ENCODE measurements at places on chromosomes 3 and 15.

- DNase-seq = no peak
These were observed 7.4 kb upstream of the ZNF774 start for GRCh38 chr15:90344662-90345061.

- DNase-seq = no peak
These were observed 356.5 kb downstream of the ERC2 start for GRCh38 chr3:56111606-56112304.

DNA sequence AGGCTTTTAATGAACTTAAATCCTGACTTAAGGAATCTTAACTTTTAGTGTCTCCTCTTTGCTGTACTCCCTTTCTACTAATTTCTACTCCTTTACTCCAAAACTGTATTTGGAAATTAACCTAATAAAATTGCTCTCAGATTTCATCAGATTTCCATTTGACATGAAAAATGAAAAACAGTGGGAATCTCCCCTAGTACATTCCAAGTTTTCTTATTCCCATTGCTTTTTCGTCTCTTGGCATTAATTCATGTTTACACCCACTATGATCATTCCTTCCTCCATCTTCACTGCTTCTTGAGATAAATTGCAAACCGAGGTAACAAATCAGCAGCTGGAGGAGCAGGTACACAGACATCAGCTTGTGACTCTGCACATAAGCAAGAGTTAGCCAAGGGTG, 208.7 kb downstream of the VGLL3 start:
- no peak for DNase-seq

DNA sequence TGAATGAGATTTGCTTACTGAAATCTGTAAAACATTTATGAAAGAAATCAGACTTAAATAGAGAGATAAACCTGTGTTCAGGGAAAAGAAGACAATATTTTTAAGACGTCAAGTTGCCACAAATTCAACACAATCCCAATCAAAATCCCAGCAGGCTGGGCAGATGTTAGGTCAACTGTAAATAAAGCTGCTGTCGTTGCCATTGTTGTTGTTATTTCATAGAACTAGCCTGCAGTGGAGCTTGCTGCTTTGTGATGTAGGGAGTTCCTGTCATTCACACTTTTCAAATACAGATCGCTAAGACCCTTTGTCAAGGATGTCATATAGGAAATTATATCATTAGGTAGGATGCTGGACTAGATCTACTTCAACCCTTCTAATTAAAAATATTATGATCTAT, 123.1 kb downstream of the NEO1 start:
- DNase-seq = no peak

- no peak for DNase-seq
These were observed 728.2 kb upstream of the NECTIN3 start for GRCh38 chr3:110343376-110343775.

DNA sequence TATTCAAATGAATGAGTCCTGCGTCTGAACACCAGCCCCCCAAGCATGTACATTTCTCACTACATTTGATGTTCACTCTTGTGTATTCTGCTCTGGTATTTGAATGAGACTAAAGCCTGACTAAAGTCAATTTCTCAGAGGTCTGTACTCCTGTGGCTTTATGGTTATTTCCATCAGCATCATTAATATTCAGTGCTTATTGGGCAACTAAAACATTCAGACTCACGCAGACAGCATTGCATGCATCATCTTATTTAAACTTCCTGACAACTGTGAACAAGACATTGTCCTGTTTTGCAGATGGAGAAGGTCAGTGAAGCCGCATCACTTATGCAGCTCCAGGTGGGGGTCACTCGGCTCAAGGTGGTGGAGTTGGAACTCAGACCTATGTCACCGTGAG, 11.1 kb downstream of the CEMIP start:
- DNase-seq = no peak

- no peak for DNase-seq
These were observed 354.8 kb upstream of the C2CD4B start for GRCh38 chr15:62519900-62520299.

- DNase-seq = no peak
These were observed 254.7 kb downstream of the CACNA2D3 start for GRCh38 chr3:54376939-54377578.

GRCh38 chr3:143302638-143303171, 183.1 kb downstream of the CHST2 start:
- DNase-seq = no peak

DNA sequence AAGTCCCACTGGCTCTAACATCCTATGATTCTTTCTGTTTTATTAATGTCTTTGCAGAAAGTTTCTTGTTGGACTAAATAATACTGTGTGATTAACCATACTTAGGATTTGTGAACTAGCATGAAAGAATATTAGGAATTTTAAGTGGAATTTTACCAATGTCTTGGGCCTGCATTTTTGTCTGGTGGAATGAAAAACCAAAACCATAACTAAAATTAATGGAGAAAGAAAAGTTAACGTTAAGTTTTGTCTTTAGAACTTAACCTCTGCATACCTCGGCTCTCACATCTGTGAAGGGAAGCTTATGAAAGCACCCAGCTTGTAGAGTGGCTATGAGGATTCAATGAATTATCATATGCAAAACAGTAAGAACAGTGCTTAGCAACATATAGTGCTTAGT, 6.5 kb downstream of the FBN1 start:
- DNase-seq = no peak

DNA sequence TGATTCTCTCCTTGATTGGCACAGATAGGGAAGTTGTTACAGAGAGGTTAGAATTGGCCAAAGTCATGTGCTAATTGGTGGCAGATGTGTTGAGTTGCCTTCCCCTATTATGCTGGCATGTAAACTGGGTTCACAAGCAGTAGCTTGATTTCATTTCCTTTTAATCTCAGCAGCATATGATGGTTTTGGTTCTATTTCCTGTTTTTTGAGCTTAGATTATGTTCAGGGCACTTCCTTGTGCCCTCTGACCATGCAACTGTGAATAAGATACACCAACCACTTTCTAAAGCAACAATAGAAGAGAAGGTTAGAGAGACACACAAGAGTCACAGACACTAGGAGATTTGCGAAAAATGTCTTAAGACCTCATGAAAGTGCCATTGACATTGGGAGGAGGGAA, 16.5 kb downstream of the HPS3 start:
- no peak for DNase-seq

GRCh38 chr3:10157031-10157430, 7.7 kb upstream of the IRAK2 start:
- no peak for DNase-seq

- DNase-seq = no peak
These were observed 26.6 kb downstream of the APBA2 start for GRCh38 chr15:28912422-28912821.

GRCh38 chr3:28322464-28322863, 26.1 kb upstream of the ZCWPW2 start:
- no peak for DNase-seq

GRCh38 chr3:150220799-150221198, 187.3 kb upstream of the TSC22D2 start:
- DNase-seq = no peak

GRCh38 chr3:55554634-55555425, 67.7 kb upstream of the WNT5A start:
- DNase-seq = no peak

DNA sequence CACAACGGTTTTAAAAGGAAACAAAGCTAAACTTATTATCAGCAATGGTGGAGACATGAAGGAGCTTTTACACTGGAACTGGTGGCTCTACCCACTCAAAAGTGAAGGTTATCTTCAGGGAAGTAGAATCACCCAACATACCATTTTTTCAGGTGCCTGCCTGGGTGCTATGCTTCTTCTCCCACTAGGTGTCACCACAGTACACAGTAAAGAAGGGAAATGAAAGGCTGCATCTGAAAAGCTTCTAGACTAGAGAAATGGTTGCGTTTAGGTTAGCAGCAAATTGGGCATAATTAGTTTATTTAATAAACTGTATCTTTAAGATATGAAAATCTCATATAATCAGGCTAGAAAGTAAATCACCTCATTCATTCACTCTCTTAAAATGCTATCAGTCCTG, 47.0 kb upstream of the SELENOK start:
- DNase-seq = no peak

GRCh38 chr3:132550579-132551305, 46.3 kb upstream of the ACKR4 start:
- DNase-seq = no peak

Data from esophagus squamous epithelium (tissue), 5 donors.